ENCODE measurements at places on chromosomes 1 and 21.

- no peak for DNase-seq
These were observed 68.1 kb downstream of the MRPL37 start for GRCh38 chr1:54267815-54268761.

GRCh38 chr1:180301135-180301742 is 71.2 kb downstream of the LHX4 start:
- DNase-seq = no peak

- DNase-seq = no peak
These were observed 4.8 kb upstream of the MYOG start for GRCh38 chr1:203090421-203091198.

DNA sequence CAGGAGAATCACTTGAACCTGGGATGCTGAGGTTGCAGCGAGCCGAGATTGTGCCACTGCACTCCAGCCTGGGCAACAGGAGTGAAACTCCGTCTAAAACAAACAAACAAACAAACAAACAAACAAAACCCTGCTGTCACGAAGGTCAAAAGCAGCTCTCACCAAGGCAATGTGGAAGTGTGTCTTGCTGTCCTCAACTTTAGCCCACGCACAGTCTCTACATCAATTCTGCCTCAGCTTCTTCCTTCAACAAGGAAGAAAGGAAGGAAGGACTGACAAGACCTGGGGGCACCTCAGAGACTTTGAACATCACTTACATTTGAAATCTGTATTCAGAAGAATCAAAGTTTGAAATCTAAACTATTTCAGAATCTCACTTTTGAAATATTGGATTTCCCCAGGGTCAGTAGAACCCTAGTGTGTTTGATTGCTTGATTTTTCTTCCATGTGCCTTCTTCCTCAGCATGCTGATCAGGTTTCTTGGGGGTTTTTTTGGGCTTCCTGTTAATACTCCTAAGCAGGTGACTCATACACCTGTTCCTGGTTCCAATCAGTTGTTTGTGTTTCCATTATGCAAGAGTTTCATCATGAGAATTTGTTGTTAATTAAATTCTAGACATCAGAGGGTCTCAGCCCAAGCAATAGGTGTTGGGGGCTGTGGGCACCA is 6.5 kb upstream of the CSTB start:
- no peak for DNase-seq

- no peak for DNase-seq
These were observed 113.1 kb downstream of the ITSN1 start for GRCh38 chr21:33755354-33755753.

DNA sequence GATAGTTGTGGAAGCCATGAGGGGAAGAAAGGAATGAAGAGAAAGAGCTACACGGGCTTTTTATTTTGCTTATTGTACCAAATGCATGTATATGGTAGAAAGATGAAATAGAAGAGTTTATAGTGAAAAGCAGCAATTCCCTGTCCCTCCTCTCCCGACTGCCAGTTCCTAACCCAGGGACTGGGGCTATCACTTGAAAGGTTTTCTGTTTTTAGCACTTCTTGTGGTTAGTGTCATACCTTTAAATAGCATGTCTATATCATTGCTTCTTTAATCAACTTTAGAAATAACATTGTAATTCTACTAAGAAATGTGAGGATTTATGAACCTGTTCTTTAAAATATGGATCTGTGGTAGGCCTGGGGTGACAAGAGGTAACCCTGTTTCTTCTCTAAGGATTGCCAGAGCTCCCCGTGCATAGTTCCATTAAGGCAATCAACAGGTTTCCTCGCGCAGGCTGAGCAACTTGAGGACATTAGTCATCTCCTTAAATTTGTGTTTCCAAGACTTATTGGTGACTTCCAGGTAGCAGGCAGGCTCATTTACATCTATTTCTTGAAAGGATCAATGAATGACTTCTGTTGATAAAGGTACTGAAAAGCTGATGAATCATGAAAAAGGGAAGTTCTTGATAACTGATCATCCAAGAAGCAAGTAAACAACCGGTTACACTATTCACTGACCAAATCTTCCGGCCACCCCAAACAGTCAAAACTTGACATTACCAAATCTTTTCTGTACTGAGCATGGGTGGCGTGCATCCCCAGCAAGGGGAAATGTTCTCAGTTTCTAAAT is 37.8 kb upstream of the S1PR1 start:
- no peak for DNase-seq

DNA sequence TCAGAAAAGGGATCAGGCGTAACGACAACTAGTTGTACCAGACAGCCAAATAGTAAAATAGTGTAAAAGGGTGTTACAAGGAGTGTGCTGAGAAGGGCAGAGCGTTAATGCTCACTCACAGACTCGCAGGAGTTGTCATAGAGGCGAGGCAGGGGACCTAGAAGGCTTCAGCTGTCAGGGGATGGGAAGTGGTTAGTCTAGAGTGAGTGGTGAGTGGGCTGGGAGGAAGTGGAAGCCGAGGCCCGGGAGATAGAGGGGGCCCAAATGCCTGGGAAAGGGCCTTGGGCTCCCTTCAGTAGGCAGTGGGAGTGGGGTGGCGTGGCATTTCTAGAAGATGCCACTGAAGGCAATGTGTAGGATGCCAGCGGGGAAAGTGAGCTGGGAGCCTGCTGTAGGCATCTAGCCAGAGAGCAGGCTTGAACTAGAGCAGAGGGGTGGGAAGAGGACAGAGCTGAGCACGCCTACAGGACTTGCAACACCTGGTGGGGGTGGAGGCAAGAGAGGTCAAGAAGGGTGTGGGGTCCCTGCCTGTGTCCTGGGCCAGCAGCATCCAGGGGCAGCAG is 10.3 kb downstream of the SLC6A17 start:
- DNase-seq = no peak

- no peak for DNase-seq
These were observed 74.2 kb downstream of the ATF6 start for GRCh38 chr1:161840363-161840762.

DNA sequence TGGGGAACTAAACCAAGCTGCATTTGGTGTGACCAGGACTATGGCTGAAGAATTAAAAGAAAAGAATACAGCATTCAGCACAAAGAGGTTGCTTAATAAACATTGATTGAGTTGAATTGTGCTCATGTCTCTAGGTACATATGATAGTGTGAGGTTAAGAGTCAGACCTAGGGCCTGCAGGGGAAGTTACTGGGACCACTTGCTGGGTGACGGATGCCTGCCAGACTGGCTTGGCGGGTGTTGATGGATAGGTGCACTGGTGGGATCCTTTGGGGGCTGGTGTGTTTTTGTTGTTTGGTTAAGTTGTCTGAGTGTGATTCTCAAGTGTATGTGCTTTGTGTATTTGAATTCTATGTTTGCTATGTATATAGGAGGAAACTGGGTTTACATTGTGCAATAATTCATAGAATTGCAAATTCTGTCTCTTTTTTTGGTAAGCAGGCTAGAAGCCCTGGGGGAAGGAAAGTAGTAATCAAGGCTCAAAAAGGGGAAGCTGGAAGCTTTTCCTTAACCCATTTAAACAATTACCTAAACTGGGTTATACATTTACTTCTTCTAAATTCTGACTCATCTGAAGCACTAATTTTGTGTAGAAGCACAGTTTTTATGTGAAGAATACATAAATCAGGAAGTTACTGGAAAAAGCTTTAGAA is 1.8 kb downstream of the CD101 start:
- no peak for DNase-seq

DNA sequence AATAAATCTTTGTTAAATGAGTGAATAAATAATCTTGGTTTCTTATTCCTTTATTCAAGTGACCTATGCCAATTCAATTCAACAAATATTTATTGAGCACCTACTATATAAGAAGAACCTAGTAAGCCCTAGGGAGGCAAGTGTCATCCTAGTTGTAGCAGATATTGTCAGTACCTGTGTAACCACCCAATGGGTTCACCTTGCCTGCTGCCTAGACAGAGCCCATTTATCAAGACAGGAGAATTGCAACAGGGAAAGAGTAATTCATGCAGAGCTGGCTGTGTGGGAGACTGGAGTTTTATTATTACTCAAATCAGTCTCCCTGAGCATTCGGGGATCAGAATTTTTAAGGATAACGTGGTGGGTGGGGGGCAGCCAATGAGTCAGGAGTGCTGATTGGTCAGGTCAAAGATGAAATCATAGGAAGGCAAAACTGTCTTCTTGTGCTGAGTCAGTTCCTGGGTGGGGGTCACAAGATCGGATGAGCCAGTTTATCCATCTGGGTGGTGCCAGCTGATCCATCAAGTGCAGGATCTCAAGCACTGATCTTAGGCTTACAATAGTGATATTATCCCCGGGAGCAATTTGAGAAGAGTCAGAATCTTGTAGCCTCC is 53.8 kb upstream of the KCNA3 start:
- DNase-seq = no peak

DNA sequence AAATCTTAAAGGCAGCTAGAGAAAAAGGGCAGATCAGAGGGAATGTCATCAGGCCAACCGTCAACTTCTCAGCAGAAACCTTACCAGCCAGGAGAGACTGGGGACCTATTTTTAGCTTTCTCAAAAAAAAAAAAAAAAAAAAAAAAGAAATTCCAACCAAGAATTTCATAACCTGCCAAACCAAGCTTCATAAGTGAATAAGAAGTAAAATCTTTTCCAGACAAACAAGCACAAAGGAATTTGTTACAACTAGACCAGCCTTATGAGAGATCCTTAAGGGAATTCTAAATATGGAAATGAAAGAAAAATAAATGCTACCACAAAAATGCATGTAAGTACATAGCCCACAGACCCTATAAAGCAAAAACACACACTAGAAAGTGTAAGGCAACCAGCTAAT is 267.7 kb downstream of the AKT3 start:
- no peak for DNase-seq

GRCh38 chr1:84434801-84435549 is 36.7 kb downstream of the DNASE2B start:
- DNase-seq = no peak

- DNase-seq = no peak
These were observed at the start of gene TTLL10 for GRCh38 chr1:1173793-1174415. Gene TTLL10 (plus strand): TSS chr1:1173880. CDS start chr1:1179216, 5,336 bp downstream.

- no peak for DNase-seq
These were observed 42.4 kb downstream of the S100B start for GRCh38 chr21:46562472-46562871.

DNA sequence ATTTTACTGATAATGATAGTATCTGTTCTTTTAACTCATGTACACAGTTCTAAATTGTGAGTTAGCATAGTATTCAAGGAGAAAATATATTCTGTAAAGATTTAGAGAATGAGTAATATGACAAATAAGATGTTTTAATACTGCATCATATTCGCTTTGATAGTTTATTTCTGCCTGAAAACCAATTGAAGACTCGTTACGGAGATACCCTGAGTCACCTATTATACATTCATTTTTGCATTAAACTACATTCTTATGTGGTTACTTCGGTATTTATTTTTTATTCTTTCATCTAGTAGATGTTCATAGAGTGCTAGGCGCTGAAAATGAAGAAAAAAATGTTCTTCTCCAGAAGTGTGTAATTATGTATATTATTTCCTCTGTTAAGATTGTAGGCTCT is 5.3 kb downstream of the UHMK1 start:
- DNase-seq = no peak

DNA sequence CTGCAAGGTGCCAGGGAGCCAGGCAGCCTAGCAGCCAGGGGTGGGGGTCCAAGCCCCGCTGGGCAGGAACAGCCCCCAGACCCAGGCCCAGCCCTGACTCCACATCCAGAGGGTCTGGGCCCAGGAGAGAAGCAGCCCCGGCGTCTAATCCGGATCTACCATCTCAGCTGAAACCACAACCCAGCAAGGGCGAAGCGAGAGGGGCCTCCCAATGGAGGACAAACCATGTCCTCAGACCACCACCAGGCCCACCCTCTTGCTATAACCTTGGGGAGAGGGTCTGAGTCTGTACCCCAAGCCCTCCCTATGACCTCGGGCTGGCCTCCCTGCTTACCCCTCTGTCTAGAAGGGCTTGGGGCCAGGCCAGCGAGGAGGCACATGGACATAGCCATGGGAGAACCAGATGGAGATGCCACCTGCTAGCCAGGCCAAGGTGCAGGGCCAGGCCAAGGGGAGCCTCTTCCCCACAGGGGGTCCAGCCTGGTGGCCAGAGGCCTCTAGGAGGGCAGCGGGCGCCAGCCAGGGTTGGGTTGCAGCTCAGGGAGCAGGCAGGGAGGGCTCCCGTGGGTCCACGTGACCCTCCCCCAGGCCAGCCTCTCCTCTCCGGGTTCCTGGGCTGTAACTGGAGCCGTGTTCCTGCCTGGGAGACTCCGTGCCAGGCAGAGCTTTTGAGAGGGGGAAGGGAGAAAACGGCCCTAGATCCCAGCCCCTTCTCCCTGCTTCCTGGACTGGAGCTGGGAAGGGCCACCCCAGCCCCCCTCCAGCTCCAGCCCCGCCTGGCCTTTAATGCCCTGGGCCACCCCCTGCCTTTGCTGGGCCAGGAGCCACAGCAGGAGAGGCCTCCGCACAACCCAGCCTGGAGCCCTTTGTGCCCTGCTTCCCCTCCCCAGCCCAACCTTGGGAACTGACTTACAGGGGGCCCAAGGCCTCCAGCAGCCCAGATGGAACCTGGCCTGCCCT is 2.5 kb downstream of the WNT9A start:
- DNase-seq = no peak

DNA sequence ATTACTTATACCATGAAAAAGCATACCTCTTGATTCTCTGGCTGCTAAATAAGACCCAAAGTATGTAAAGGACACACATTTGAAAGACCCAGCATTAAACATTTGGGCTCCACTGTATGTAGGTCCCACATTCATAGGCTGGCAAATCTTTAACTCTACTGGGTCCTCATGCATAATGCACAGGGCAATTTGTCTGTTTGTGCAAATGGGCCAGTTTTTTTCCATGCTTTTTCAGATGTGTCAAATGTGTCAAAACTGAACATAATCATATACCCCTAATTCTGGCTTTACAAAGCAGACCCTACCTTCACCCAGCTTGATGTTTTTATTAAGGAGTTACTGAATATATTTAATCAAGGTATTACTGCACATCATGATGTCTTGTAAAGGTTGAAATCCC is 63.7 kb downstream of the RERE start:
- DNase-seq = no peak

GRCh38 chr1:32874860-32875752 is 4.4 kb upstream of the FNDC5 start:
- no peak for DNase-seq

DNA sequence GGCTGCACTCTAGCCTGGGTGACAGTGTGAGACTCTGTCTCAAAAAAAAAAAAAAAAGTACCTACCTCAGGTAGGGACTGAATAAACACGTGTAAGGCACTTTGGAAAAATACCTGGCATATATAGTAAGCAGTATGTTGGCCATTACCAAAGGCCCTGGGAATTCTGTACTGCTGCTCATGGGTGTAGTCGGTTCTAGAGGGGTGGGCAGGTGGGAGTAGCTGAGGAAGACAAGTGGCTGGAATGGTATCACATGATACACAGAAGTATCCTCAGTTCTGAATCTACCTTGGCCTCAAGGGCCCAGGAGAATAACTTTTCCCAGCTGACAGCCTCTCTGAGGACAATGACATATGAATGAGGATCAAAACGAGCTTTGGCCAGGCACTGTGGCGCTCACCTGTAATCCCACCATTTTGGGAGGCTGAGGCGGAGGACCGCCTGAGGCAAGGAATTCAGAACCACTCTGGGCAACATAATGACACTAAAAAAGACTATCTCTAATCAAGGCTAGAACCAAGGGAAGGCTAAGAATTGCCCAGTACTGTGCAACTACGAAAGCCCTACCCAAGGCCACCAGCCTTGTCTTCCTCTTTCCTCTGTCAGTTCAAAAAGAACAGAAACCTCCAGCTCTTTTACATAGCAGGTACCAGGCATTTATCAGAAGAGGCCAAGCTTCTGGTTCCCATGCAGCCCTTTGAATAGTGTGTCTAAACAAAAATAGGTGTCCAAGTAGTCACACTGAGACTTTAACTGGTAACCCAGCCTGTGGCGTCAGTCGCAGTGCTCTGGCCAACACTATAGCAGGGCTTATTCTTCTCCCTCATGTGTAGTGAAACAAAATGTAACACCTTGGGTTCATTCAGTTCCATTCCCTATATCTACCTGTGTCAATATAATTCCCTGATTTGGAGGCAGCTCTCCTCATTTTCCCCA is 10.2 kb downstream of the MMACHC start:
- no peak for DNase-seq
